ENCODE measurements at places on chromosomes 6 and 20.

DNA sequence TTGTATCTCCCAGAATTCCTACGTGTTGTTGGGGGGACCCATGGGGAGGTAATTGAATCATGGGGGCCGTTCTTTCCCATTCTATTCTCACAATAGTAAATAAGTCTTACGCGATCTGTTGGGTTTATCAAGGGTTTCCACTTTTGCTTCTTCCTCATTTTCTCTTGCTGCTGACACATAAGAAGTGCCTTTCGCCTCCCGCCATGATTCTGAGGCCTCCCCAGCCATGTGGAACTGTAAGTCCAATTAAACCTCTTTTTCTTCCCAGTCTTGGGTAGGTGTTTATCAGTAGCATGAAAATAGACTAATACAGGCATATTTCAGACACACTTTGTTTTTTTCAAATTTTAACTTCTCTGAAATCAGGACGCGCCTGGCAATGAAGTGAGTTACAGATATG is 14.4 kb upstream of the PGK2 start:
- DNase-seq = no peak

DNA sequence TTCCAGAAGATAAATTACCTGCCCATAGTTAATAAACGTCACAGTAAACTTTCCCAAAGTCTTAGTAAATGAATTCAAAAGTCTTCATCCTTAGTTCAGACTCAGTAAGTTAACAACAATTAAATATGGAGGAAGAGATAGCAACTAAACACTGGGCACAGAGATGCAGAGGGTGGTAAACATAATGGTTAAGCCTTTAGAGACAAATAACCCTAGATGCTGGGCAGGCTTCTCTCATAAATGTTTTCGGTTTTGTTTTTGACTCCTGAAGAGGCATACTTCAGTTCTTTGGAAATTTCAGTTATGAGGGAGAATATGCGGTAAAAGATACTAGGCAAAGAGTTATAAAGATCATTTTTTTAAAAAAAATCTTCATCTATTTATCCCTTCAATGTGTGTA is 369.8 kb downstream of the FRK start:
- no peak for DNase-seq

- DNase-seq = no peak
Observed at GRCh38 chr6:169640351-169640852, 61.4 kb downstream of the WDR27 start.

- no peak for DNase-seq
Observed at GRCh38 chr20:46857061-46857831, 37.4 kb upstream of the EYA2 start.

DNA sequence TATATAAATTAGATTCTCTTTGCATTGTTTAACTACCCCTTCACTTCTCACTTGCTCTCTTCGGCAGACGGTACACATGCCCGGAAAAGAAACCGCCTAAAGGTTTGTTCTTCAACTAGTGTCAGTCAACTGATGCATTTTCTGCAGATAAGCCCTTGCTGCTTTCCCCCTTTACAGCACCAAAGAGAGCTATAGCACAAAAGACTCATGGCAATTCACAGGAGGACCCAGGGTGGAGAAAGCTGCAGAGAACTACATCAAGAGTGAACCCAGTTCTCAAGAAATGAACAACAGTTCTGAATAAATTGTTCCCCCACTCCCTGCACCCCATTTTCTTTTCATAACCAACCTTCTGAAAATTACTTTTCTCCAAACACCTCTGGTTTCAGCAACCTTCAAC is 8.9 kb downstream of the CD164 start:
- DNase-seq = no peak

- DNase-seq = no peak
Observed at GRCh38 chr6:88588938-88589337, 374.5 kb downstream of the RNGTT start.

DNA sequence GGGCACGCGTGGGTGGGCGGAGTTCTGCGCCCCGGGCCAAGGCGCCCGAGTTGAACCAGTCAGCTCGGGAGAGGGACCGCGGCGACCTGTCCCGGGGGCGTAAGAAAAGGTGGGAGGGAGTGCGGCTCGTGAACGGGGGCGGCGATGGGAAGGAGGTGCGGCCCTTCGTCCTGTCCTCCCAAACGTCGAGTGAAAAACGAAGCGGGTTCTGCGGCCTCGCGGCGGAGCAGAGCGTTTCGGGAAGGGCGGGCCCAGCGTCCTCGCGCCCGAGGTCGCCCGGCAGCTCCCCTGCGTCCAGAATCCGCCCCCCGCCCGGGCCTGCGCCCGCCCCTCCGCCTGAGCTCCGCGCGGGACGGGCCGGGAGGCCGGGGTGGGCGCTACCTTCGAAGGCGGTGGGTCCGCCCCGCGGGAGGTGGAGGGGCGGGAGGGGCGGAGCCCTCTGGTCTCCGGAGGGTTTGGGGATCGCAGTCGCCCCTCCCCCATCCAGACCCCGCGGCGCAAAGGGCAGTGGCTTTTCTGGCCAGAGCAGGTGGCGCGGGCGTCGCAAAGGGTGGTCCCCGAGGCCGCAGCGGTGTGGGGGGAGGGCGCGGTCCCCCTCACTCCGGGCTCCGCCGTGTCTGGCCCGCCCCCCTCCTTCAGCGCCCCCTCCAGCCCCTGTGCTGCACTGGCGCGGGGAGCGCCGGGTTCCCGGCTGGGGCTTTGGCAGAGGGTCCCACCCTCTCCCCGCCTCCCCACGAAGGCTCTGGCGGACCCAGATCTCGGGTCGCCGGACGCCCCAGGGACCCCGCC is 838 bp downstream of the STMN3 start:
- no peak for DNase-seq

GRCh38 chr20:13929836-13930235 is 60.6 kb downstream of the SEL1L2 start:
- DNase-seq = no peak

- DNase-seq = no peak
Observed at GRCh38 chr20:24117383-24117782, 128.8 kb upstream of the GGTLC1 start.

DNA sequence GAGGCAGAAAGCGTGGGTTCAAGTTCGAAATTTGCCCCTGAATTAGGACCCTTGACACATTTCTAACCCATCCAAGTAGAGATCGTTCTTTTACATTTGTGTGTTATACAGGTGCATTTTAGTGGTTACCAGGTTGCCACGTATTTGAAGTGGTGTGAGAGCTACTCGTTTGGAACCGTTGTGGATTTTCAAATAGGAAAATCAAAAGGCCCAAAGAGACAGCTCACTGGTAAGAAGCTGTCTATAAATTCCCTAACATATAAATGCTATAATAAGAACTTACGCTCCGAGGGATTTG is 1.6 kb upstream of the REV3L start:
- no peak for DNase-seq

- DNase-seq = peak; percentile 49
Observed at GRCh38 chr6:37566111-37566949, 66.6 kb upstream of the CCDC167 start.

DNA sequence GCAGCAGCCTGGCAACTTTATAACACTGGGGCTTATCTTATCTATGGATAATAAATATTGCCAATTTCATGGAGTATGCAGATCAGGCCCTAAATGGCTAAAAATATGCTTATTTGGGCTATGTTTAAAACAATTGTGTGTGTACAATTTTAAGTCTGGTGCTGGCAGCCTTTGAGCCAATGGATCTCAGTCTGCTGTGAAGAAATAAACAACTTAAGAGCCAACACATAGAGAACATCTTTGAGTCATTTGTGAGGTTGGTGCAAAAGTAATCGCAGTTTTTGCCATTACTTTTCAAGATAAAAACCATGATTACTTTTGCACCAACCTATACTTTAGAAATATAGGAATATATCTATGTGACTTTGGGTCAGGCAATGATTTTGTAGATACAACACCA is 129.1 kb upstream of the CARMIL1 start:
- no peak for DNase-seq

GRCh38 chr20:38369389-38369788 is 23.1 kb downstream of the LBP start:
- DNase-seq = no peak

GRCh38 chr6:106702451-106703110 is 73.2 kb downstream of the QRSL1 start:
- no peak for DNase-seq

GRCh38 chr6:13688692-13689196 is 22.9 kb downstream of the RANBP9 start:
- no peak for DNase-seq
